ENCODE measurements at places on chromosomes 12 and 14. TPM values are rescaled to one million over a fixed set of nuclear protein-coding genes. Genes with fewer than 3 reads are reported as not detected.
A peak's percentile ranks its signal among the peaks of the same experiment; 100 is the strongest.

GRCh38 chr12:27922531-27923139 lies 49.9 kb downstream of the PTHLH start:
- peak; percentile 90 for DNase-seq

DNA sequence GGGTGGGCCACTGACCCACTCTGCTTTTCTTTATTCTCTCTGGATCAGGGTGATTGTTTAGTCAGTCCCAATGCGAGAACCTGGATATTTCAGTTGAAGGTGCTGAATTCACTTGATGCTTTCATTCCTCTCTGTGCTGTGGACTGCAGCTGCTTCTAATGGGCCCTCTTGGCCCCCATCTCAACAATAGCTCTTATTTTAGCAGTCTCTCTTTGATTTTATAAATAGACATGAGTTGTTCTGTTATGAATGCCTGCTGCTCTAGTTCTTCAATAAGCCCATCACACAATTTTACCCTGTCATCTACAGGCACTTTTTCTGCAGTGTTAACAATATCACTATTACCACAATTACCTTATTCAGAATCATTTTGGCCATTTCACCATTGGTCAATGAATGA lies 54.1 kb upstream of the YARS2 start:
- DNase-seq: no peak

DNA sequence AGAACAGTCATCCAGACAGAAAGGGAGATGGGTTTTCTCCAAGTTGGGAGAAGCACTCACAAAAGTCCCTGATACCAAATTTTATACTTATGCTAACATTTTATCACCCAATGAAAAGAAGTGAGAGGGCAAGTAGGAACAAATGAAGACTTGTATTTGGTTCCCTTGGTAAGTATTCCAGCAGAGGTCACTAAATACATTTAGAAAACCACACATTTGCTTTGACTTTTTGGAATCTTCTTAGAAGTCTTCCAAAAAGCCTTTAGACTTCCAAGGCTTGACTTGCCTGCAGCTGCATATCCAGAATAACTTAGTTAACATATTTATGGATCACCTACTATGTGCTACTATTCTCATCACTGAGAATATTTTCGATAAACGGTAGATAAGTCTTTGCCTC lies 3.1 kb upstream of the GYS2 start:
- DNase-seq: peak; percentile 25

DNA sequence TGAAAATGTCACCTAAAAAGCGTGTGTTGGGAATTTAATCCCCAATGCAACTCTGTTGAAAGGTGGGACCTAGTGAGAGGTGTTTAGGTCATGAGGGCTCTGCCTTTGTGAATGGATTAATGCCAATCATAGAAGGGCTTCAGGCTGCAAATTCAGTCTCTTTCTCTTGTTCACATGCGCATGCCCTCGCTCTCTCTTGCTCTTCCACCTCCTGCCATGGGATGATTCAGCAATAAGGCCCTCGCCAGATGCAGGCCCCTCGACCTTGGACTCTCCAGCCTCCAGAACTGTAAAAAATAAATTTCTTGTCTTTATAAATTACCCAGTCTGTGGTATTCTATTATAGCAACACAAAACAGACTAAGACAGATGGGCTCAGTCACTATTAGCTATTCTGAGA lies 55.4 kb downstream of the PLXNC1 start:
- no peak for DNase-seq

- DNase-seq: peak; percentile 91
Observed at GRCh38 chr14:96362965-96363750, at the start of the genes ATG2B and GSKIP. ATG2B (minus strand) TSS chr14:96363341; CDS start chr14:96362976, 365 bp downstream. GSKIP (plus strand) TSS chr14:96363526; CDS start chr14:96382248, 18,722 bp downstream.

- peak; percentile 77 for DNase-seq
Observed at GRCh38 chr14:22226381-22226780, 362.6 kb downstream of the DAD1 start.

DNA sequence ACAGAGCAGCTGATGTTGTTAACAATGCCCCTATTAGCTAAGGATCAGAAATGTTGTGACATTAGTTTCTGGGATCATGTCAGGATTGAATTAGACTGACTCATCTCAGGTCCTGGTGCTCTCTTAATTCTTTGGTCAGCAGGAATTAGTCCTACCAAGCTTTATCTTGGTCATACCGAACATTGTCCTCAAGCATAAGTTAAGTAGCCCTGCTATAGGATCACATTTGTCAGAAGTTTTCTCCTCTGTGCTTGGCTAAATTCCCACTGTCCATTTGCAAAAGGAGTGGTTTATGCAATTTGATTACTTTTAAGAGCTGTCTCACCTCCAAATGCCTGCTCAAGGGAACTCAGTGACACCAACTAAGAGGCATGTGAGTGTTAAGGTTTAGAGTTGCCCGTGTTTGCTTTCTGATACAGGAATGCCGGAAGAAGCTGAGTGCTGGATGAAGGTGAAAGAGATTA lies 48.4 kb upstream of the IFNG-AS1 start:
- DNase-seq: peak; percentile 87

DNA sequence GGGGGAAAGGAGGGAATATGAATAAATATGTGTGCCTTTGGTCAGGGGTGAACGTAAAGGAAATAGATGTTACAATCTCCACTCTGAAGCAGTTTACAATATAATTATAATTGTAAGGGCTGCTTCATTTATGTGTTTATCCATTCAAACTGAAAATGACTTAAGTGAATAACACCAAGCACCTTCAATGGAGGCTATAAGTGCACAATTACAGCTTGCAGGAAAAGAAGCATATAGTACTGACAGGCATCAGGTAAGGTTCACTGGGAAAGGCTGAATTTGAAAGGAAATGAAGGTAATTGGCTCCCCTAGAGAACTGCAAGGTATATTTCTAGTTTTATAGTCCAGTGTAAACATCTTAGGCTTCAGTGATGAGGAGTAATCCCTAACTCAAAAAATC lies 192.7 kb downstream of the STXBP6 start:
- no peak for DNase-seq

DNA sequence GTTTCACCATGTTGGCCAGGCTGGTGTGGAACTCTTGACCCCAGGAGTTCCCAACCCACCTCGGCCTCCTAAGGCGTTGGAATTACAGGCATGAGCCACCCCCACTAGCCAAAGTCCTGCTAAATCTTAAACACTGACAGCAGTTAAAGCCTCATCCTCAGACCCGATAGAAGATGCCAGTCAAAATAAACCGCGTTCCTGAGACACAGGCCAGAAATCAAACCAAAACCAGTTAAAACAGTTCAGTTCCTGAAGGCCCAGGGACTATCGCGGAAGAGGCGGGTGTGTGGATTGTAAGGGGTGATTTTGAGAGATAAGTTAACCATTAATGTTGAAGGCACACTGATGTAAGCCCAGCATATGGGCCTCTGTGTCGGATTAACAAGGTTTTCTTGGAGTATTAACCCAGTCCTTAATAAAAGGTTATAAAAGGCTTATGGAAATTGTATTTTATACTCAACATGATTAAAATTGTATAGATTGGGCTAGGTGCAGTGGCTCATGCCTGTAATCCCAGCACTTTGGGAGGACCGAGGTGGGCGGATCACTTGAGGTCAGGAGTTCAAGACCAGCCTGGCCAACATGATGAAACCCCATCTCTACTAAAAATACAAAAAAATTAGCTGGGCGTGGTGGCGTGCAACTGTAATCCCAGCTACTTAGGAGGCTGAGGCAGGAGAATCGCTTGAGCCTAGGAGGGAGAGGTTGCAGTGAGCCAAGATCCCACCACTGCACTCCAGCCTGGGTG lies 18.7 kb upstream of the CDCA4 start:
- DNase-seq: no peak

DNA sequence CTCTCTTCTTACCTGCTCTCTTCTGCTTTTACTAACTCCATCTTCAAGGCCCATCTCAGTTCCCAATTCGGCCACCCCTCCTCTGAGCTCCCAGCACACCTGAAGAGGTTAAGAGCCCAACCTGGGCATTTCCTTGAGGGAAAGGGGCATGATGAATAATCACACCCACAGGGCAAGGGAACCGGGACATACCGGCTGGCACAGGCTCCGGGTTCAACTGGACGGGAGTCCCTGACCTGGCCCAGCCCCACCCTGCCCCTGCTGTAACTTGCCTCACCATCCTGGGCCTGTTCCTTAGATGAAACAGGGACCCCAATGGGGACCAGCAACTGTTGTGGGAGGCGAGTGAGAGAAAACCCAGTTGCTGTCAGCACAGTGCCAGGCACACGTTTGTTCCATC lies 8.5 kb downstream of the CCDC85C start:
- DNase-seq: no peak

GRCh38 chr12:39440781-39441180 lies 2.1 kb downstream of the KIF21A start:
- DNase-seq: no peak

DNA sequence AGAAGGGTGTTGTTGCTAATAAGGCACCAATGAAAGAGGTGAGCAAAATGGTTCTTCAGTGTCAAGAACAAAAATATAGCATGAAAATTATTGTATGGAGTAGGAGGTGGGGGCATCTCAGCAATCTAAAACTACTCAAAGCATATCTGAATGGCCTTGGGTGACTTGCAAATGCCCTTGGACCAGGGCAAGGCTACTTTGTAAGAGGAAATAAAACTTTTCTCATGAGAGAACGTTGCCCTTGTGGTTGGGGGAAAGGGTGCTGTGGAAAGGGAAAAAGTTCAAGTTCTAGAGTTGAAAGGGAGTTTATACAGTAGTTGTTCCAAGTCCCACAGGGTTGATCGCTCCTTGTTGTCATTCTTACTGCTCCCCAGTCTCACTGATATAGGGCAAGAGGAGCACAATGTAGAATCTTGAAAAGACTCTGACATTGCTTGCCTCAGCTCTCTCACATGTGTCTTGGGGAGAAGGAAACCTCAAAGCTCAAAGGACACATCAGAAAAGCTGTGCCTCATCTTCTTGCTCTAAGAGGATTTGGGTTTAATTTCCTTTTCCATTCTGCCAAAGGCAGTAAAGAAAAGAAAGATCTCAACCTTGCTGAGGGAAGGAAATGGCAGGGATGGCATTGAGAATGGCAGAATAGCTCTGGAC lies 270.5 kb downstream of the DUSP6 start:
- no peak for DNase-seq

DNA sequence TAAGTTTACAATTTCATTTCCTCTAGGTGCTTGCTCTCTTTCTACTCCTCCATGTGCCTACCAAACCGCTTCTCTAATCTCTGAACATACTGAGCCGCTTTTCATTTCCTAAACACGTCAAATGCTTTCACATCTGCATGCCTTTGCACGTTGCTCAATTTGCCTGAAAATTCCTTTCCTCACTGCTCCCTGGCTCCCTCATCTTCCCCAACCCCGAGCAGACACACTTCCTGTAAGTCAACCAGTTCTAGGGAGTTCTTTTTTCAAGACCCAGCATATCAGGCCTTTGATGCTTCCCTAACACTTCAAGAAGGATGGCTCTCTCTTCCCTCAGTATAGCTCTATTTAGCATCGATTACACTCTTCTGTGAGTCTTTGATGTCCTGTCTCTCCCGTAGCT lies 50.3 kb downstream of the LMO3 start:
- no peak for DNase-seq

- no peak for DNase-seq
Observed at GRCh38 chr12:5466521-5466960, 34.6 kb downstream of the NTF3 start.

- peak; percentile 37 for DNase-seq
Observed at GRCh38 chr12:88432531-88433490, 147.5 kb downstream of the KITLG start.

DNA sequence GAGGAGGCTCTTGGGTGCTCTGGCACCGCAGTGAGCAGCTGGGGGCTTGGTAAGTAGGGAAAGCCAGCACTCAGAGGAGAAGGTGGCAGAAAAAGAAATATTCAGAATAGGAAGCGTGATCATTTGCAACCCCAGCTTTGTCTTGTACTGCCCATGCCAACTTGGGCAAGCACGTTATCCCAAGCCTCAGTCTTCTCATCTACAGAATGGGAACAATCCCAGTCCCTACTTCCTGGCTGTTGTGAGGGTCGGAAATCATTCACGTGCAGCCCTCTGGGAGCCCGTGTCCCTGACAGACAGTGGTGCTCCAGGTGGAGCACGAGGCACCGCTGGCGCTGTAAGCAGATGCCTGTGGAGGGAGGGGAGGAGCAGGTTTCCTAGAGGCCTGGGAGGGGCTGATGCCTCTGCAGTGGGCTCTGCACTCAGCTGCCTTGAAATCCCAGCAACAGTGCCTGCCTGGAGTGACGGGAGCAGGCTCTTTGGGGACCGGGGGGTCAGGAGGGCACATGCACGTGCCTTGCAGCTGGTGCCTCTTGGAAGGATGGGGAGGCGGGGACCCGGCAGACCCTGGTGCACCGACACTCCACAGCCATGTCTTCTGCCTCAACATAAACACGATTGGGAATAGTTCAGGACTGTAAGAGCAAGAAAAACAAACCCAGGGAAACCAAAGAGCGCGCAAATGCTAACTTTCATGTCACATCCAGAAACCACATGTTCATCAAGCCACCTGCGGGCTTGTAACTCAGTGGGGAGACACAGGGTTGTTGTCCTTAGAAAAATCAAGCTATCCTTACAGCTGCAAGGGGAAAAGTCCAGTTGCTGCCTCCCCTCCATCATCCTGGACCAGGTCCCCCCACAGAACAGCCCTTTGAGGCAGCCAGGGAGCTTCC lies 86.5 kb upstream of the DIO3 start:
- DNase-seq: no peak

- DNase-seq: no peak
Observed at GRCh38 chr12:70317781-70318180, 48.3 kb upstream of the KCNMB4 start.

- peak; percentile 31 for DNase-seq
Observed at GRCh38 chr14:61102549-61103466, 121.8 kb downstream of the SLC38A6 start.

DNA sequence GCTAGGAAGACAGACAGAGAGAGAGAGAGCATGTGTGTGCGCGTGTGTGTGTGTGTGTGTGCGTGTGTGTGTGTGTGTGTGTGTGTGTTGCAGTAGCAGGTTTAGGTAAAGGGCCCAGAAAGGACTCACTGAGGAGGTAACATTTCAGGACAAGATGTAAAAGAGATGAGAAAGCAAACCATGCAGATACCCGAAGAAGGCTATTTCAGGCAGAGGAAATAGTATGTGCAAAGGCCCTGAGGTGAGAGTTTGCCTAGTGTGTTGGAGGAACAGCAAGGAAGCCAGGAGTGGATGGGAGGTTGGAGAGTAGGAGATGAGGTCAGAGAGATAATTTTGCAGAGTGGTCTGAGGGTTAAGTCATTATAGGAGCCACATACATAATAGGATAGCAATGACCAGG lies 754.3 kb upstream of the TBX3 start:
- DNase-seq: no peak

DNA sequence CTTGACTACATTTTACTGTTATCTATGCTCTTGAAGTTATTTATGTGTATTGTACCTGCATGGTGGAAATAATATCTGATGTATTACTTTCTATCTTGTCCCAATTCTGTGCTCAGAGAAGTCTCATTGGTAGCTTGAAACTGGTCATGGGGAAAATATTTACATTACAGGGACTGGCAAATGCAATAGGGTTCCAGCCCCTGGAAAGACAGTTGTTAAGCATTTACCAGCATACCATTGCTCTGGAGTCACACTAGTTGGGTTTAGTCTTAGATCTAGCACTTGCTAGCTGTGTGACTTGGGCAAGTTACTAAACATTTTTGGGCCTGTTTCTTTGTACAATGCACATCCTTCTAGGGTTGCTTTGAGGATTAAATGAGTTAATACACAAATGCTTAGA lies 86.3 kb upstream of the NRXN3 start:
- no peak for DNase-seq

ETFBKMT gene
- 0.52 TPM for total RNA-seq

FAM90A1 gene
- not detected for total RNA-seq

ASCL1 gene
- not detected for total RNA-seq

BDKRB2 gene
- 0.07 TPM for total RNA-seq

TXNRD1 gene
- 430 TPM for total RNA-seq

INHBC gene
- total RNA-seq: not detected

ADAM21 gene
- total RNA-seq: 0.80 TPM

KLRC1 gene
- not detected for total RNA-seq

CLEC6A gene
- not detected for total RNA-seq

ZNF385A gene
- 1.8 TPM for total RNA-seq

TROAP gene
- total RNA-seq: 103 TPM

Data from PC-3 (cell line).